ENCODE measurements at places on chromosomes 5 and 9.

DNA sequence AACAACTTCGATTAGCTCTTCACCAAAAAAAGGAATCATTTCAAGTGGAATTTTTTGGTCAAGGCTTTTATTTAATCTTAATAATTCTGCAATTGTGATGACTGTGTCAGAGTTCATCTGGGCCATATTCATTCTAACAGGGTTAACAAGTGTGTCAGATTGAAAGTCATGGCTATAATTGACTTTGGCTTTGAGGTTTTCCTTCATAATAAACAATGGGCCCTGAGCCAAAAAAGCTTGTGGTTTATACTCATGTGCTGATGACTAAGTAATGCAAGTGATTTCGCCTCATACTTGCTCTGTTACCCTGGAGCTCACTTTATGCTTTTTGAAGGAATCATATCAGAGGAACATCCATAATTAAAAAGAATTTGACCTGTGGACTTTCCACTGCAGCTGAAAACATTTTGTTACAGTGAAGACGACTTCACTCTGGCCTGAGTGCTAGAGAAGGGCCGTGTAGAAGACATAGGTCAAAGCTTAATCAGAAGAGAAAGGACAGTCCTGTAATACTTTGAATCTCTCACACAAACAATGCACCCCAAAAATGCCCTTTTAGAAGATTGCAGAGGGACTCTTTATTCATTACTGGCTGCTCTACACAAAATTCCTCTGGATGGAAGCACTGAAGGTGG is 101.7 kb downstream of the GDNF start:
- DNase-seq = no peak

DNA sequence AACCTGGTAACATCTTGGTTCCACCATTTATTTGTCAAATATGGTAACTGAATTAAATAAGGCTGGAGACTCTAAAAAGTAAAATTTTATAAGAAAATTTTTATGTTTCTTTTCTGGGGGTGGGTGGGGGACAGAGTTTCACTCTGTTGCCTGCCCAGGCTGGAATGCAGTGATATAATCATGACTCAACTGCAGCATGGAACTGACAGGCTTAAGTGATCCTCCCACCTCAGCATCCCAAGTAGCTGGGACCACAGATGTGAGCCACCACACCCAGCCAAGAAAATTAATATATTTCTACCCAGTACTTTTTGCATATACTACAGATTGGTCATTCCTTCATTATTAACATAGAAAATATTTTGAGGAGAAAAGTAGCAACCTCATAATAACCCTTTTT is 216.9 kb downstream of the DEPDC1B start:
- no peak for DNase-seq

GRCh38 chr5:122774861-122775549 is at the start of gene SNX2:
SNX2 (plus strand) TSS chr5:122775080; CDS start chr5:122775104, 24 bp downstream.
- peak; percentile 90 for DNase-seq

DNA sequence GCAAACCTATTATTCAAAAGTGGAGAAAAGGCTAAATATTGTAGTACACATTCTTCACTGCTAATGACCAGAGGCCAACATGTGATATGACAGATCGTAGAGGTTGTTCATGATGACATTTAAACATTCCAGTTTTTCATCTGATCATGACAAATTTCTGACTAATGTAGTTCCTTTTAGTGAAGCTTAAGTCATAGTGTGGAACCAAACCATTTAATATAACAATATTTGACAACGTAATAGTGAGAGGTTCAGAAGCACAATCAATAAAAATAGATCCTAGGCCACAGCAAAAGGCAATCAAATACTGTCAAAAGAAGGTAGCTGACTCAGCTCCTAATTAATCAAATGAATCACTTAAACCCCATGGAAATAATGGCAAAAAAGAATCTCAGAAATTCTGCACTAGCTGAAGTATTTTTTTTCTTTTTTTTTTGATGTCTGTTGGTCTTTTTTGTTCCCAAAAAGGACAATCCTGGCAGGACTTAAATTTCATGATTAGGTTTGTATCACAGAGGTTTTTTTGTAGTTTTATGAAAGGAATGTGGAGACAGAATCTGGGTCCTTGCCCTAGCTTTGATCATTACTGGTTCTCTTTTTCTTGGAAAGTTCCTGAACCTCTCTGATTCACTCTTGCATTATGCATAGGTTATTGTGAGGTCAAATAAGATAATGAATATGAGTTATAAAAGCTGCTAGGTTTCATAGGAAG is 795.0 kb downstream of the DTWD2 start:
- no peak for DNase-seq

DNA sequence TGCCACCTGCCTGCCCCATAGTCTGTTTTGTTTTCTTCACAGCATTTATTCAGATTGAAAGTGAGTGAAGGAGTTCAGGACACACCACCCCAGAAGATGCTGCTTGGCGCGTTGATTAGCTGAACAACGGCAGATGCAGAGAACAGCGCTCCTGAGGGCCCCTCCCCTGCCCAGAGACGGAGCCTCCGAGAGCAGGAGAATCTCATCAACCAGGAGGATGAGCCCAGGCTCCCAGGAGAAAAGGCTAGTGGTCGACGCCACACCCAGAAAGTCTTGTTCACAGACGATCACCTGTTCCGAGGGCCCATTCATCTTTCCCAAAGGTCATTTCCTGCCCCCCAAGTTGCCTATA is 180.4 kb upstream of the PPP1R26 start:
- no peak for DNase-seq

- DNase-seq = no peak
Observed at GRCh38 chr9:3246241-3246640, 279.6 kb downstream of the RFX3 start.
